ENCODE measurements at places on chromosomes 5 and 9.

GRCh38 chr9:101126556-101126955 is 98.0 kb downstream of the PLPPR1 start:
- DNase-seq = no peak
- no peaks in the 10 kb centered on the region for H3K27me3 ChIP-seq
- H3K36me3 ChIP-seq = no peaks in the 10 kb centered on the region
- H3K4me1 ChIP-seq = peaks cover 4% of the 10 kb centered on the region
- H3K27ac ChIP-seq = no peak overlapping the region
- no peak overlapping the region for H3K4me3 ChIP-seq

DNA sequence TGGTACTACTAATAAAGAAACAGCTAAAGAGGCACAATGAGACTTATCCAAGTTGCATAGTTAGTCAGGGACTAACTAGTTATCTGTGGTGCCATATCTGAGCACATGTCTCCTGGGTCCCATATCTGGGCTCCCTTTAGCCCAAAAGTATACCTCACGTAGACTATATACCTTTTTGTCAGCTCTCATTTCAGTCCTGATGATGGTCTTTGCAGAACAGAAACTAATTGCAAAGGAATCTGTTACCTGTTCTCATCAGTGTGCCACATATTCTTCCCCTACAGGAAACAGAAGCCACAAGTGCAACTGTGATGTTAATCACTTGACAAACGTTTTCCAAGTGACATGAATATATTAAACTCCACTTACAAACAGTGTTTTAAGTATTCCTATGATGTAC is 395.2 kb downstream of the KIAA0825 start:
- no peaks in the 10 kb centered on the region for H3K36me3 ChIP-seq
- H3K27me3 ChIP-seq = no peaks in the 10 kb centered on the region
- H3K27ac ChIP-seq = no peak overlapping the region

DNA sequence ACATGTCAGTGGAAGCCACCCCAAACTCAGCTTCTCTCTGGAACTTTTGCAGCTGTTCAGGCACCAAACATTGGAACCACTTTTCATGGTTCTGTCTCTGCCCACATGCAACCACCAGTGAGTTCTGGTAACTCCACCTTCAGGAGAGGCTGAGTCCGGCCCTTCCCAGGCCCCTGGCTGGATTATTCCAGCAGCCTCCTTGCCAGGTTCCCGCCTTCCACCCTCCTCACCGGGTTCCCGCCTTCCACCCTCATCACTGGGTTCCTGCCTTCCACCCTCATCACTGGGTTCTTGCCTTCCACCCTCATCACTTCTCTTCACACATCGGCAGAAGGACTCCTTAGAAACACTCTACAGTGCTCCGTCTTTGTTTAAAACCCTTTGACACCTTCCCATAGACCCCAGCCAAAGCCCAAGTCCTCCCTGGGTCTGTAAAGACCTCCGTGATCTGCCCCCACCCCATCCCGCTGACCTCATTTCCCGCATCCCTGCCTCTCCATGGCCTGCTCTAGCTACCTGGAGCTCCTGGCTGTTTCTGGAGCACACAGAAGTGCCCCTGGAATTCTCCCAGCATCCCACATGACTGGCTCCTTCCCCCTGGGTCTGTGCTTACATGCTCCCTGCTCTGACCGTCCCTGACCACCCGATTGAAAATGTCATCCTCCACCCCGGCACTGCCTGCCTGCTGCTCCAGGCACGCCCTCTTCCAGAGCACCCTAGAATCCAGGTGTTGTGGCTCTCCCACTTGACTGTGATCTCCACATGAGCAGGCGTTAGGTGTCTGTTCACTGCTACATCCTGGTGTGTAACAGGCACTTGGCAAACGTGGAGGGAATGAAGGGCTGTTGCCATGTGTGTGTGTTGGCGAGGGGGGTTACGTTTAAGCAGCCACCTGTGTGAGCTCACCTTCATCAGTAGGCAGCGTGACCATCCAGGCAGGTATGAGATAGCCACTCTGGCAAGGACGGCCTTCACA is 17.7 kb downstream of the ROPN1L start:
- no peaks in the 10 kb centered on the region for H3K27me3 ChIP-seq
- H3K27ac ChIP-seq = no peak overlapping the region
- no peak for DNase-seq
- no peak overlapping the region for H3K4me3 ChIP-seq

DNA sequence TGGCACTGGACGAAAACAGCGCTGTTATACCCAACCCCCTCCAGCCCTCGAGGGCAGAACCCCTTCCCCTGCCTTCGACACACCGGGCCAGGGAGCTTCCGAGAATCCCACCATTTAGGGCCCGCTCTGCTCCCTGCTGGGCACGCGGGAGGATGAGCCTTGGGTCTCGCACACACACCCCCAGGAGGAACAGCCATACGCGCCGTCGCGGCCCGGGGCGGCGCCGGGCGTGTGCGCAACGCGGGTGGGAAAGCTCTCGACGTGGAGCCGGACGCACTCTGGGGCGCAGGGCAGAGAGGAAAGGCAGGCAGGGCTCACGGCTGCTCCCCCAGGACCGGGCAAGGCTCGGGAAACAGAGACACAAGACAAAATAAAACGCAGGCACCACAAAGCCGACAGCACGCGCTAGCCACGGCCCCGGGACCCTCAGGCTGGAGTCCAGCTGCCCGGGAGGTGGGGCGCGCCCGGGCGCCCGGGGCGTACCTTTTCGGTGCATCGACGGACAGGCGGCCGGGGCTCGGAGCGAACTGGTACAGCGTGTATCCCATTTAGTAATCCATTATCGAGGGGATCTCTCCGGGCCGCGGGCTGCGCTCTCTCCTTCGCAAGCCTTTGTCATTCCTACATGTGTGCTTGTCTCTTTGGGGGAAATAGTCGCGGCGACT is 789 bp downstream of the SEMA6A start:
- peak; percentile 38 for DNase-seq
- H3K4me1 ChIP-seq = peaks cover 26% of the 10 kb centered on the region
- peak overlapping the region; percentile 93 for H3K27ac ChIP-seq
- H3K27me3 ChIP-seq = no peaks in the 10 kb centered on the region

DNA sequence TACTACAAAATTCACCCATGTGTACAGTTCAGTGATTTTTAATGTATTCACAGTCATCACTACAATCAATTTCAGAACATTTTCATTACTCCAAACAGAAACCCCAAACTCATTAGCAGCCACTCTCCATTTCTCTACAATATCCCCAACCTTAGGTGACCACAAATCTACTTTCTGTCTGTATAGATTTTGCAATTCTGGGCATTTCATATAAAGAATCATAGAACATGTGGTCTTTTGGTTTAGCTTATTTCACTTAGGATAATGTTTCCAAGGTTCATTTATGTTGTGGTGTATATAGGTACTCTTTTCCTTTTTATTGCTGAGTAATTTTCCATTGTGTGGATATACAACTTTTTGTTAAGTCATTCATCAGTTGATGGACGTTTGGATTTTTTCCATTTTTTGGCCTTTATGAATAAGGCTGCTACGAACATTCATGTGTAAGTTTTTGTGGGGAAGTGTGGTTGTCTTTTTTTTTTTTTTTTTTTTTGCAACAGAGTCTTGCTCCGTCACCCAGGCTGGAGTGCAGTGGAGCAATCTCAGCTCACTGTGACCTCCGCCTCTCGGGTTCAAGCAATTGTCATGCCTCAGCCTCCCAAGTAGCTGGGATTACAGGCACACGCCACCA is 54.5 kb downstream of the DOCK8 start:
- H3K27ac ChIP-seq = peak overlapping the region; percentile 3
- H3K4me3 ChIP-seq = no peak overlapping the region
- H3K27me3 ChIP-seq = no peaks in the 10 kb centered on the region
- peaks cover 7% of the 10 kb centered on the region for H3K4me1 ChIP-seq
- no peak for DNase-seq
